ENCODE measurements at places on chromosomes 1 and 21.

- DNase-seq, result no peak
Measured at GRCh38 chr1:160167580-160167979, 16.2 kb downstream of the ATP1A4 start.

DNA sequence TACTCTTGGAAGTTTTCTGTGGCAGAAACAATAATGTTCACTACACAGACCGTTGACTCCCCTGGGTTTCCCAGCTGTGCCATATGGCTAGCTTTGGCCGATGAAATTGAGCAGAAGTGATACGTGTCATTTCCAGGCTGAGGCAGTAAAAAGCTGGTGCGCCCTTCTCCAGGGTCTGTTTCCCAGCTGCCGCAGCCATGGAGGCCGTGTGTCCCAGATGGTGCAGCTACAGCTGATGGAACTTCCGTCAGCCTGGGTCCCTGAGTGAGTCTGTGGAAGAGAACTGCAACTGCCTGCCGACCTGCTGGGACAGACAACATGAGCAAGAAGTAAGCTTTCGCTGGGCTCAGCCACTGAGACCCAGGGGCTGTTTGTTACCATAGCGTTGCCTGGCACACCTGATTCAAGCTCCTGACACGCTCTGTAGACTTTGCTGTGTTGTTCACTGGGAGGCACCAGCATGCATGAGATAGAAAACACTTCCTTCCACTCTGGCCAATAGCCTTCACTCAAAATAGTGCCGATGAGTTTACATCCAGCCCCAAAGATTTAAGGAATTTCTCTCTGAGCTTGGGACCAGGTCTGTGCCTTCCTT, 116.3 kb upstream of the SLC25A33 start:
- no peak for DNase-seq

DNA sequence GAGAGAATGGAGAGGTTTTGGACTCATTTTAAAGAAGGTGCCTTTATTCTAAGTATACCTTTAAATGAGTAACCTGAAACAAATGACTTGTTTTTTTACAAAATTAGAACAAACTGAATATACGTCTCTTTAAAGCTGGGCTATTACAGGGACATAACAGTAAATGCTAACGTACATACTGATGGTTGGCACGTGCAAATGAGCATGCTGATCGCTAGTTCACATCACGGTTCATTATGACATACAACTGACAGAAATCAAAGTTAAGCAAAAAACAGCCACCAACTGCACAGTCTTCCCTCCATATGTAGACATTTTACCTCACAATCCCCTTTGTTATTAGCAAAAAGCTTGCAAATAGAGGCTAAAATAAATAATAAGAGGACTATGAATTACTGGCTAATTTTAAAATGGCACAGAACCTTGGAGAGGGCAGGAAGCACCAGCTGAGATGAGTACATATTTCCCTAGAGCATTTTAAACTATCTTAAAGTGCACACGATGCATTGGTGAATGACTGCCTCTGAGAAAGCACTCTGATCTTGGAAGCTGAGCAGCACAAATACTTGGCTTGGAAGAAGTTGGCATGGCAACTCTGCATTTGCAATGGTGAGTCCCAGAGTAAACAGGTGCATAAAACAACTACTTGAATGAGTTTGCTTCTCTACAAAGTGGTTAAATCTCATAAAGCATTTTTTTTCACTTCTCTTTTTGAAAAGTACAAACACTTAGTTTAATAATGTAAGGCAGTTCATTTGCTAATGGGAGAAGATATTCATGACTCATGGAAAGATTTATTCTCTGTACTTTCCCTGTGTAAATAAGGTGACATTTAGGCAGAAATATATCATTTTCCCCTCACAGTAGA, 204.7 kb downstream of the LHX8 start:
- no peak for DNase-seq

DNA sequence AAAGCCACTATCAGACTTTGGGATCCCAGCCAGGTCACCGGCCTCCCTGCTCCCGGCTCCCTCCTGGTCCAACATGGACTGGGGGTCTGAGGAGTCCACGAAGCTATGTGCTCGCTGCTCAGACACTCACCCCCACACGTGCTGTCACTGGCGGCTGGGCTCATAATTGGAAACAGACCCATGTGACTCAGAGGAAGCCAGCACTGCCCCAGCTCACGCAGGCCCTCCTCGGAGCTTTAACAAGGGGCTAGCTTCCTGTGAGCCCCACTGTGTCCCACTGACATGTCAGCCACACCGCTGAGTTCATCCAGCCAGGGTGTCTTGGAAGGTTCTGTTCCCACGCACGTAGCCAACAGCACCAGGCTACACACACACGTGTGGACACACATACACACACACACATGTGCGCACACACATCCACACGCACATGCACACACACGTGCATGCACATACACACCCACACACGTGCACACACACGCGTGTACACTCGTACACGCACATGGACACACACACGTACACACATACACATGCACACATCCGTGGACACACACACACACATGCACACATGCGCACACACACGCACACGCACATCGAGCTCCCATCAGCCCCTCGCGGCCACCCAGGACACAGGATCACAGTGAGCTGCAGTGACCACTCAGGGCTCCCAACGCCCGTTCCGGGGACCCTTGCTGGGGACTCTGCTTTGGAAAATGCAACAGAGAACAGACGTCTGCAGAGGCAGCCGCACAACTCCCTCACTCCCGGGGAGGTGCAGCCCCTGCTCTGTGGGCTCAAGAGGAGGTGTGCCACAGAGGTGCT, 18.4 kb upstream of the COL6A2 start:
- no peak for DNase-seq

DNA sequence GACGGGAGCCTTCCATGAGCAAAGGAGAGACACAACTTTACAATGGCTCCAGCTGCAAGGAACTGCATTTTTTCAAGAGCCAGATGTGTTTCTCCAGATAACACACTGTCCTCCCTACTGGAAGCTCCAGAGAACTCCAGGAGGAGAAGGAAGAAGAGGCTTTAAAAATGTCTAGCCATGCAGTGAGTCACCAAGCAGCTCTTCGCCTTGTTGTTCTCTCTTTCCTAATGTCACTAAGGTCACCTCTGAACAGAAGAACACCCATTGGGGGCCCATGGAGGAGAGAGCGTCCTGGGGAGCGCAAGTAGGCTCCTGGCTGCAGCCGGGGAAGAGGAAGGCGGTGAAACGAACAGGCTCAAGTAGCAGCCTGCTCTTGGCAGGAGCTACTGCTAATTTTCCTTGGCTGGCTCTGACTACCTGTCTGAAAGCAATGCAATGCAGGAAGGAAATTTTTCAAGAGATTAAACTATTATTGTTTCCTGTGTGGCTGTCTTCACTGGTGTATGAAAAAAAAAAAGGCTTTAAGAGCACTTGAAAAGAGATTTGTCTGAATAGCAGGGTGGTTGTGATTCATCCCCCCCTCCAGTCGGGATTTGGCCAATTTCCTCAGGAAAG, 321.9 kb downstream of the SETD4 start:
- no peak for DNase-seq

DNA sequence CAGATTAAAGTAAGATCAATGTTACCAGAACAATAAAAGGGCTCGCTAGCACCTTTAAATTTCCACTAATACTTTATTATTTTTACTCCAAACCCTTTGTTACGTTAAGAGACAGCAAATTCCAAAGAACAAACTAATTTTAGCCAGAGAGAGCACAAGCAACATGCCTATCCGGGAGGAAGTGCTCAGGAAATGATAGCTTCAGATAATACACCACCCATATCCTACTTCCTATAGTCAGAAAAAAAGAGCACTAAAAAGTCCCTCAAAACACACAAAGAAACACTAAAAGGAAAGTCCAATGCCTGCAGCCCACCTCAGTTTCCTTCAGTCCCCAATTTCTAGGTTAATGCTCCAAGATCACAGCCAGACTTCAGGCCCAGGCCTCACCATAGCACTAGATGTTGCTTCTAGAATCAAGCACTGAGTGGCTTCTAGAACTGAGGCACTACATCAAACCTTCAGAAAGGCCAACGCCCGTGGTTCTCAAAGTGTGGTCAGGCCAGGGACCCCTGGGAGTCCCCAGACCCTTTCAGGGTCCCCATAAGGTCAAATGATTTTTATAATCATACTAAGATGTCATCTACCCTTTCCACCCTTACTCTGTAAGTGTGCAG, 142.6 kb downstream of the PSMG1 start:
- DNase-seq, result no peak

GRCh38 chr1:64769482-64769881, 24.6 kb downstream of the RAVER2 start:
- no peak for DNase-seq
